Activated naive CD8-positive, alpha-beta T cell treated with anti-CD3 and anti-CD28 coated beads, Interleukin-2, amount 10 ng/mL, durations not matched to agents 7 days and 5 days (primary cell): ENCODE measurements at places on chromosomes 2 and 18. TPM values are rescaled to one million over a fixed set of nuclear protein-coding genes. Genes with fewer than 3 reads are reported as not detected.

Gene GNAL
- total RNA-seq = not detected

Gene AP1S3
- 6.3 TPM for total RNA-seq

- no peak for DNase-seq
Measured at GRCh38 chr2:211598238-211598637, 940.4 kb downstream of the ERBB4 start.

Gene MAP4K3
- total RNA-seq = 12.1 TPM

DNA sequence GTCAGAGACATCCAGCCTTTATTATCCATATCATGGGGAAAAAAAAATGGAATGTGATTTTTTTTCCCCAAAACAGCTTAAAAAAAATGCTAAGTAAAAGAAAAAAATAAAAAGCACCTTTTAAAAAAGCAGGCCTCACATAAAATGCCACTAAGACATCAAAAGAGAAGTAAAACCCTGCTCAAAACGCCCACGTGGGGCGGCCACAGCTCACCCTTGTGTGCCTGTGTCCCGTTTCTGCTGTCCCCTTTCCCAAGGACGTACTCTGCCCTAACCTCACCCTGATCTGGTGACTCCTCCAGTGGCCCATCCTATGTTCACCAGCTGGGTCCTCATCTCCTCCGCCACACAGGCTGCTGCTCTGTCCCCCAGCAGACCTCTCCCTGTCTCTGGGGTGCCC is 125.4 kb downstream of the NEDD4L start:
- DNase-seq = no peak

Gene SPC25
- 40.0 TPM for total RNA-seq

DNA sequence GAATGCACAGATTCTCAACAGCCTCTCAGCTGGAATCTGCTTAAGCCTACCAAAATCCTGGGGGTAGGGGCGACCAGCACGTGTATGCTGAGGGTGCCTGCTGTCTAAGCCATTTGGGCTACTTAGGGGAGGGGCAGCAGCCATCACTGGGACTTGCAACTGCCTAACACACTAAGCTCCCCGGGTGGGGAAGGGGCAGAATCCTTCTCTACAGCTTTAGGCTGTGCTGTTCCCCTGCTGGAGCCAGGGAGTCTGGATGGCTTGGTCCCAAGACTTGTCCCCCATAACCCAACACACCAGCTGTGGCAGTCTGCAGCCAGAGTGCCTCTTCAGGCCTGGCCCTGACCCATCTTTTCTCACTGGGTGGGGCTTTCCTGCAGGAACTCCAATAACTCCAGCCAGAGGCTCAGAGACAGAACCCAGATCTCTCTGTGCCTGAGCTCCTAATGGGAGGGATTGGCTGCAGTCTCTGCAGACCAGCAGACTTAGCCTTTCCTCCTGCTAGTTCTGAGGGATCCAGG is 305.4 kb upstream of the RND3 start:
- DNase-seq = no peak

- no peak for DNase-seq
Measured at GRCh38 chr2:142445551-142446072, 314.8 kb upstream of the LRP1B start.

Gene ARMC9
- 2.0 TPM for total RNA-seq

Gene EHD3
- total RNA-seq = 1.5 TPM

DNA sequence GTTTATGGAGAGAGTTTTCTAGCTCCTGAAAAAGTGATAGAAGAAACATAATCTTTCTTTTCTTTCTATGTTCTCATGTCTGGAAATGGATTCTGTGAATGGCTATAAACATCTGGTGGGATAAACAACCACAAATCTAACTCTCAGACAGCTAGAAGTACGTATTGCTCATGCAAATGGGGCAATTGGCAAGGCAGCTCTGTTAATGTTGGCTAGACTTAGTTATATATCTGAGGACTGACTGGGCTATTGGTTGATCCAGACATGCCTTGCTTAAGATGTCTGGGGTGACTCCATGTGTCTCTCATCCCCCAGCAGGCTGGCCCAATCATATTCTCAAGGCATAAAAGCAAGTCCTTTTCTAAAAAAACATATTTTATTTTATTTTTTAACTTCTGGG is 939.2 kb upstream of the NRXN1 start:
- no peak for DNase-seq

Gene STRN
- 32.2 TPM for total RNA-seq
